ENCODE measurements at places on chromosomes 1 and 21.
A peak's percentile ranks its signal among the peaks of the same experiment; 100 is the strongest.

GRCh38 chr1:56978819-56979218 lies 13.0 kb upstream of the C8B start:
- no peak for DNase-seq

DNA sequence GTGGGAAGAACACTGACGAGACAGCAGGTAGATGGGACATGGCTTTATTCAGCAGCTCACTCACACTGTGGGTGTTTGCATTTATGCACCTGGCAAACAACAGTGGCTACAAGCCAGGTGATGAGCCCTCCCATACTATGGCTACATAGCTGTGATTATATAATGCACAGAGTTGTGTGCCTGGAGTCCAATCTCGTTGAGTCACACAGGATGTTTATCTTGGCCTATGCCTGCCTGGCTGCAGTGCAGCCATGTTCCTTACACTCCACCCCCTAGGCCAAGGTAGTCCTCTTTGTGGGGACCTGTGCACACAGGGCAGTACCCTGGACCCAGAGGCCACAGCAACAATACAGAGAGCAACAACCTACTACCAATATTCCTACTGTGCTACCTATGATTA lies 1643.8 kb downstream of the MRPL39 start:
- no peak for DNase-seq

- no peak for DNase-seq
Measured at GRCh38 chr21:46122758-46123683, 25.1 kb downstream of the COL6A2 start.

DNA sequence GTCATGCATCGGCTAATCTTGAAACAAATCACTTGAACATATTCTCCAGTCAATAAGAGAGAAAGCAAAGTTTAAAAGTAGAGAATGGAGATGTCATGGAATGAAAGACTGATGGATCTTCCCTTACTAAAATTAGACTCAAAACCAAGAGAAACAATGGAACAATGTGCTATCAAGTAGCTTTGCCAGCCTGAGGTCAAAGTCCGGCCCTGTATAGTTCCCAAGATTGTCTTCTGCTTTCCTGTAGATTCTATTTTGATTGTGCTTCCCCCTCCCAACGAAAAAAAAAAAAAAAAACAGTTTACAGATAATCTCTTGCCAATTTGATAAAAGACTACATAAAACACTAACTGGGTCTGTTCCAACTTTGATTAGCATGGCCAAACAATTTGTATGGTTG lies 40.8 kb upstream of the KIRREL1 start:
- DNase-seq, result no peak

GRCh38 chr1:200738949-200739651 lies 407 bp downstream of the CAMSAP2 start:
- DNase-seq, result peak; percentile 65

- no peak for DNase-seq
Measured at GRCh38 chr1:179788259-179788658, 45.2 kb downstream of the FAM163A start.

- DNase-seq, result no peak
Measured at GRCh38 chr1:179702946-179703539, 40.0 kb upstream of the FAM163A start.

GRCh38 chr1:64691626-64692025 lies 53.2 kb upstream of the RAVER2 start:
- no peak for DNase-seq

DNA sequence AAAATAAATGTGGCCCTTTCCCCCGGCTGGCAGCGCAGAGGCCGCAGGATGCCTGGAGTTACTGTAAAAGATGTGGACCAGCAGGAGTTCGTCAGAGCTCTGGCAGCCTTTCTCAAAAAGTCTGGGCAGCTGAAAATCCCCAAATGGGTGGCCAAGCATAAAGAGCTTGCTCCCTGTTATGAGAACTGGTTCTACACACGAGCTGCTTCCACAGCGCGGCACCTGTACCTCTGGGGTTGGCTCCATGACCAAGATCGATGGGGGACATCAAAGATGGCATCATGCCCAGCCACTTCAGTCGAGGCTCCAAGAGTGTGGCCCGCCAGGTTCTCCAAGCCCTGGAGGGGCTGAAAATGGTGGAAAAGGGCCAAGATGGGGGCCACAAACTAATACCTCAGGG lies 95.9 kb downstream of the LRIG2 start:
- DNase-seq, result no peak

GRCh38 chr1:191912517-191912916 lies 245.7 kb upstream of the RGS18 start:
- no peak for DNase-seq

DNA sequence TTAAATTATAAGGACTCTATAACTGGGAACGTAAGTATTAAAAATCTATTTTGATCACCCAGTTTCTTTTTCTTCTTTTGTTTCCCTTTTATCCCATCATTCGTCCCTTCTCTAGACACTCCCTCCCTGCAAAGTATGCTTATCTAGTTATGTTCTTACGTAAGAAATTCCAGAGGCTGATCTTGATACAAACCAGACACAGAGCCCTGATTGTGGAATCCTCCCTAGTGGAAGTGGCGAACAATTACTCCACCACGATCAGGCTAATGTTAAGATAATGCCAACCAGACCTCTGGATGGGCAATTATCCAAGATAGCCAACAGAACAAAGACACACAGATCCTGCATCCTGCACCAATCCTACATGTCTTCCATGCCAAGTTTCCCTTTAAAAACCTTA lies 1557.4 kb downstream of the PLA2G4A start:
- no peak for DNase-seq

- DNase-seq, result no peak
Measured at GRCh38 chr1:3013371-3014049, 7.8 kb upstream of the ACTRT2 start.

DNA sequence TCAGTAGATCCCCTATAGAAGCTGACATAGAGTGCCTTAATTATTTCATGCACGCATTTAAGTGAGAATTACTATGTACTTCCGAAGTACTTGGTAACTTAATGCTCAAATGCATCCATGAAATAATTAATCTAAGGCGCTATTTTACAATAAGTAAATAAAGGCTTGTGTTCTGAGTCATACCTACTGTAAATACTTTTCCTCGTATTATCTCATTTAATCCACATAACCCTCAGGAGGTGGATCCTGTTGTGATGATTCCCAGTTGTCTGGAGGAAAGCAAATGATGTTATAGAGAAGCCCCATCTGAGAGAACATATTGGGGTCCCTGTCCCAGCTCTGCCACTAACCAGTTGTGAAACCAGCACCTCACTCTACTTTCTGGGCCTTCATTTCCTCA lies 16.4 kb downstream of the SUSD4 start:
- DNase-seq, result no peak

GRCh38 chr1:16212251-16212961 lies at the start of gene ARHGEF19:
Gene ARHGEF19 (minus strand): TSS chr1:16212652. CDS start chr1:16209054, 3,598 bp downstream.
- DNase-seq, result no peak

- no peak for DNase-seq
Measured at GRCh38 chr1:58065520-58065919, 481.0 kb downstream of the OMA1 start.

DNA sequence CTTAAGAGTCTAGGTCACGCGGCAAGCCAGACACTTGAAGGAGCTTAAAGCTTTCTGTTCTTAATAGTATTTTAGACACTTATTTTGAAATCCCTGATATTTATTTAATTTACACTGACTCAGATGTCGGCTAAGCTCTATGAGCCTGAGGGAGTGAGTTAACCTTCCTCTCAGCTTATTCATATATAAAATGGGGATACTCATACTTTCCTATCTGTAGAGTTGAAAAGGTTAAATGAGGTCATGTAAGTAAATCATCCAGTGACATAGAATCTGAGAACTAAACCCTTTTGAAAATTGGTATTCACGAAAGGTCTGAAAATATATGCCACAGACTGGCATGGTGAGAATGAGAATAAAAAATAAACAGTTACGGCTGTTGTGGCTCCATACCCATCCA lies 1.4 kb upstream of the GPR161 start:
- DNase-seq, result no peak

DNA sequence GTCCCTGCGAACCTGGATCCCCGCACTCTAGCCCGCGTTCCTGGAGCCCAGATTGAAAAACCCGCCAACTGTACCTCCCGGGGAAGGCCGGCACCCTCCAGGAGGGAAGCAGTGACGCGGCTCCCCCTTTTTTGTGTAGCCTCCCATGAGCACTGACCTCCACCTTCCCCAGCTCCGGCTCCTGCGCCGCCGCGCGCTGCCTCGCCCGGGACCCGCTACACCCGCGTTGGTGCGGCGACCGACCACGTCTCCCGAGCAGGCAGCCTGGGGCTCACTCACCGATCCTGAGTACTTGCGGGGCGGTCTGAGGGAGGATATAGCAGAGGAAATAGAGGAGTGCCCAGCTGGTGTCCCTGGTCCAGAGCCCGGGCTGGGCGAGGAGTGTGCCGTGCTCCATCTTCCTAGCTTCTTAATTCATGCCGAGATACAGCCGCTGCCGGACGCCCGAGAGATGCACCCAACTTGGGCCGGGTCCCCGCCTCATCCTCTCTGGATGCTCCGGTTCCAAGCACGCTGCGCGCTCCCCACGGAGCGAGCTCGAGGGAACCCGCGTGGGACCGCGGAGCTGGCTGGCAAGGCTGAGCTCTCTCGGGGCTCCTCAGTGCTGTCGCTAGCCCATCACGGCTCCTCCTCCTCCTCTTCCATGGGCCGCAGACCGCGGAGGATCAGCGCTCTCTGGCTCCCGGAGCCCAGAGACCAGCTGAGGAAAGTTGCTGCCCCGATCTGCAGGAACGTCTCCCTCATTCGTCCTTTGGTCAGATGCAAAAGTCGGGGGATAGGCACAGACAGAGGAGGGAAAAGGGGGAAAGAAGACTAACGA lies 482 bp downstream of the GRIK1 start:
- DNase-seq, result no peak

DNA sequence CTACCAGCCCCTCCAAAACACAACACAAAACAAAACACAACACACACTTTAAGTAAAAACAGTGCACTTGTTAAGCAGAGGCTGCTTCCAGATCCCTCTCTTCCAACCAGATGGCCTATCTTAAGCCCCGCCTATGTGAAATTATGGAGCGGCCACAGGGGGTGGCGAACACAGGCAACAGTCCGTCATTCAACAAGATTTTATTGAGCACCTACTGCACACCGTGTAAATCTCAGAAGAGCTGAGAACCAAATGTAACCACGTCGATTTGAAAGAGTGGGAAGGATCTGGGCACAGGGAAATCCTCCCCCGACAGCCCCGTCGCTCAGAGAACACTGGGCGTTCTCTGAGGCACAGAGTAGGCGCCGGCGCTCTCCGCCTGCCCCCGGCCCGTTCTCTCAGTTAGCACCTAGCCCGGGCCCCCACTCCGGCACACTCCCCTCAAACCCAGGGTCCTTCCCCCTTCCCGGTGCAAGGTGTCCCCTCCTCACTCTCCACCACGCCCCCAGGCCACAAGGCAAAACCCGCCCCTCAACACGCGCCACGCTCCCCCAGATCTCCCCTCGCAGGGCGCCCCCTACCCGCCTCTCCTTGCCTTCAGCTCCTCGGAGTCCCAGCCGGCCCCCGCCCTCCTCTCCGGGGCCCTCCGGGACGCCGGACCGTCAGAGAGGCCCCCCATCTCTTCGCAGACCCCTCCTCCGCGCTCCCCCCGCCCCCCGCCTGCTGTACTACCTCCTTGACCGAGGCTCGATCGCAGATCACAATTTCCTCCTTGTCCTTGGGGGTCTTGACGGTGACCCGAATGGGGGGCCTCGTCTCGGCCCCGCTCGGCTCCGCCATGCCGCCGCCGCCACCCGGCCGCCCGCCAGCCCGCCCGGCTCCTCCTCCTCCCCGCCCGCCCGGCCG lies 483 bp downstream of the UBQLN4 start:
- peak; percentile 56 for DNase-seq

GRCh38 chr1:174114788-174115448 lies 44.4 kb upstream of the RABGAP1L start:
- peak; percentile 65 for DNase-seq

DNA sequence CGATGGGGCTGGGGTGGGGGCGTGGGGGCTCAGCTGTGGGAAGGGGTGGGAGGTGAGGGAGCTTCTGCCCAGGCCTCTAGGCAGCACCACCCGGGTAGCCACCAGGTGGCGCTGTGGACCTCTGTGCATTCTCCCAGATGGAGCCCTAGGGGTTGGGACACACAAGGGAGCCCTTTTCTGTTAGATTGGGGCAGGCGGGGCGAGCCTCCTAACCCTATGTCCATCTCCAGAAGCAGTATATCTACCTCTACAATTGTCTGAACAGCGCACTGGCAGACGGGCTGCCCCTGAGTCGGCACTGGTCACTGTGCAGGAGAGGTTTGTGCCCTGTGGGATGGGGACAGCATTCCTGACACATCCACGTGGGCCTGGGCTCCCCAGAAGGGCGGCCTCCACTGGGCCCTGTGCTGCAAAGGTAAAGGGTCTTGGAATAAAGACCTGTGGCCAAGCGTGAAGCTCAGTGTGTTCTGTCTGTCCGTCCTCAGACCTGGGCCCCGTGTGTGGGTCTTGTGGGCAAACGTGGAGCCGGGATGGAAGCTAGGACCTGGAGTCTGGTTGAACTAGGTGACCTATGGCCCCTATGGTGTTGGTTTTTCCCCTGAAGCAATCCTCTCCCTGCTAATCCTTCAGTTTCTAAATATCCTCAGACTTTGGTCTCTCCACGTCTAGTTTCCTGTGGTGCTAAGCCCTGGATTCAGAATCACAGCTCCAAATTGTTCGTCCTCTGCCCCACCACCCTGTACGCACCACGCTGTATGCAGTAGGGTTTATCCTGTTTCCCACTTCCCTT lies 4.4 kb upstream of the LGR6 start:
- DNase-seq, result peak; percentile 59

DNA sequence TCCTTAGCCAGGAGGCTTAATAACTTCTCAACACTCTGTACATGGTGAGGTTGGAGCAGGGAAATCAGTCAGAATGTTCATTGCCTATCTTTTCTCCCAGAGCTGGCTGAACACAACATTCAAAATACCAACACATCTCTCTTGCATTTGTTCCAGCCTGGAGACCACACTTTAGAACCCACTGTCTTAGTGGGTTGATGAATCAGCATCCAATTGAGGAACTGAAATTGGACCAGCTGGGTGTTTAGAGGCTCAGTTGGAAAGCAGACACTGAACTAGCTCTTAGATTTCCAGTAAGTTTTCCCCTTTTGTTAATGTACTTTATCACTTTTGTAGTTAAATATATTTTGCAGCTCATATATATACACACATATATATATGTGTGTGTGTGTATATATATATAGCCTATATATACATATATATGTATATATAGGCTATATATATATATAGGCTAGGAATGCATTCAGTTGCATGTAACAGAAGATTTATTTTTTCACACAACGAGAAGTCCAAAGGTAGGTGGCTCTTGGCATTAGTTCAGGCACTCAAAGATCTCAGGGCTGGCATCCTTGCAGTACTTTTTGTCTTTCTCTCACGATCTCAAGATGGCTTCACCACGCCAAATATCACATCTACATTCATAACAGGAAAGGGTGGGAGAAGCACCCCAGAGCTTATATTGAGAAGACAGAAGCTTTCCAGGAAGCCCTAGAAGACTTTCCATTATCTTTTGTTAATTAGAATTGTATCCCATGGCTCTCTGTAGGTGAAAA lies 35.0 kb upstream of the HUNK start:
- DNase-seq, result no peak

- no peak for DNase-seq
Measured at GRCh38 chr1:201108614-201109013, 3.6 kb downstream of the CACNA1S start.

DNA sequence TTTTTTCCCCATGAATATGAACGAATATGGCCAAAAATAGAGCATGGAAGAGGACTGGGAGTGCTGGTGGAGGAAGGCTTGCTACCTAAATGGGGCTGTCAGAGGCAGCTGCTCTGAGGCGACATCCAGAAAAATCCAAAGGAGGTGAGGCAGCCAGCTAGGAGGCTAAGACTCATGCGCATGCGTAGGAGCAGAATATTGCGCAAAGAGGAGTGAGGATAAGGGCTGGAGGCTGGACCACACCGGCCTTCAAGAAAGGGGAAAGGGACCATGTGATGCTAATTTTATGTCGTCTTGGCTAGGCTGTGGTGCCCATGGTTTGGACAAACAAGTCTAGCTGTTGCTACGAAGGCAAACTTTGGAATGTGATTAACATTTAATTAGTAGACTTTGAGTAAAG lies 30.5 kb downstream of the HEYL start:
- no peak for DNase-seq
